HAP-1 (cell line): ENCODE measurements at places on chromosomes 6 and 20.

DNA sequence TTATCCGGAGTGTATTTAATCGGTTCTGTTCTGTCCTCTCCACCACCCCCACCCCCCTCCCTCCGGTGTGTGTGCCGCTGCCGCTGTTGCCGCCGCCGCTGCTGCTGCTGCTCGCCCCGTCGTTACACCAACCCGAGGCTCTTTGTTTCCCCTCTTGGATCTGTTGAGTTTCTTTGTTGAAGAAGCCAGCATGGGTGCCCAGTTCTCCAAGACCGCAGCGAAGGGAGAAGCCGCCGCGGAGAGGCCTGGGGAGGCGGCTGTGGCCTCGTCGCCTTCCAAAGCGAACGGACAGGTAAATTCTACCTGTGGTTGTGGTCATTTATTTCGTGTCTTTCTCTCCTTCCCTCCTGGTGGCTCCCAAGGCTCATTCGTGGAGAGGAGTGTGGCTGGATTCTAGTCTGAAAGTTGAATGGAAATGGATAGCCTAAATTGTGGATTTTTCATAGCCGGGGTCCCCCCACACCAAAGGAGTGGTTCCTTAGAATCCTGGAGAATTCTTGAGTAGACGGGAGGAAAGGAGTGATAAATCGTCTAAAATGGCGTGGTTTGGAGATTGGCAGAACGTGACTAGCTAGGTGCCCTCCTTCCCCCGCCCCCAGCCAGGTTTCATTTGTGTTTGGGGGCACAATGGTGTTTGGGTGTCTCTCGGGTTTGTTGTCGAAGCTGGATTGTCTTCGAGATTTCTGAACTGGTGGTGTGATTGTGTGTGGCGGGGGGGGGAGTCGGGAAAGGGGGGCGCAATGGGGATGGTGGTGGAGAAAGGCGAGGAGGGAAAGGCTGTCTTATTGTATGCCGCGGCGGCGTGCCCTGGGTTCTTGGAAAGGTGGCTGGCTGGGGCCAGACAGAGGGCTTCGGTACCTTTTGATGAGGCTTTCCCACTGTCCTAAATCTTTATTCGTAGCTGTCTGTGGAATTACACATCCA lies 673 bp downstream of the MARCKS start:
- DNase-seq: peak; percentile 38

- no peak for DNase-seq
Measured at GRCh38 chr6:112298021-112298745, 43.8 kb upstream of the LAMA4 start.

- no peak for DNase-seq
Measured at GRCh38 chr20:44504402-44505307, 17.2 kb downstream of the SERINC3 start.

DNA sequence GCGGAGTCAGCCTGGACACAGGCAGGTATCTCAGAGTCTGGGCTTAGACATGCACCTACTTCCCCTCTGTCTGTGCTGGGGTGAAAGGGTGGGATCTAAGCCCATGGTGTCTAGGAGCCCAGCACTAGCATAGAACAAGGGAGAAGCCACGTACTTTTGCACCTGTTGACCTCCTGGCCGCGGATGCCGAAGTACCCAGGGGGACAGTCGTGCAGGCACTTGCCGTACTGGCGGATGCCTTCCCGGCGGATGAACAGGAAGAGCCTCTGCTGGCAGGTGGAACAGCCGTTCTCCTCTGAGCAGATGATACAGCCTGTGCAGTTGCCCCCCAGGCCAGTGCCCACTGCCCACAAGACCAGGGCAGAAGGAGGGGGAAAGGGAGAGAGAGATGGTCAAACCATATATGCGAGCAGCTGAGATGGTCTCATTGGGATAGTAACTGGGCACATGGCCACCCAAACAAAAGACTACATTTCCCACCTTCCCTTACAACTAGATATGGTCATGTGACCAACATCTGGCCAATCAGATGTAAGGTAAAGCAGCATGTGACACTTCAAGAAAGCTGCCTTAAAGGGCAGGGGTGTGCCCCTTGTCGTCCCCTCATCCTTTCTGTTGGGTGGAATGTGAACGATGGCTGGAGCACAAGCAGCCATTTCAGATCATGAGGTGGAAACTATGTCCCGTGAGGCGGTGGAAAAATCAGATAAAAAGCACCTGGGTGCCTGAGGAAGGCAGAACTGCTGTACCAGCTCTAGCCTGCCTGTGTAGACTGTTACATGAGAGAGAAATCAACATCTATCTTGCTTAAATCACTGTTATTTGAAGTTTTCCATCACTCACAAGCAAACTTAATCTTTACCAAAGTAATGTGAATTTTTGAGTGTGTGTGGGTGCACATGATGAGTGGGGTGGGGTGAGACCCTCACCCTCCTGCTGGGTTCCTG lies 34.0 kb downstream of the RSPO4 start:
- DNase-seq: peak; percentile 35

DNA sequence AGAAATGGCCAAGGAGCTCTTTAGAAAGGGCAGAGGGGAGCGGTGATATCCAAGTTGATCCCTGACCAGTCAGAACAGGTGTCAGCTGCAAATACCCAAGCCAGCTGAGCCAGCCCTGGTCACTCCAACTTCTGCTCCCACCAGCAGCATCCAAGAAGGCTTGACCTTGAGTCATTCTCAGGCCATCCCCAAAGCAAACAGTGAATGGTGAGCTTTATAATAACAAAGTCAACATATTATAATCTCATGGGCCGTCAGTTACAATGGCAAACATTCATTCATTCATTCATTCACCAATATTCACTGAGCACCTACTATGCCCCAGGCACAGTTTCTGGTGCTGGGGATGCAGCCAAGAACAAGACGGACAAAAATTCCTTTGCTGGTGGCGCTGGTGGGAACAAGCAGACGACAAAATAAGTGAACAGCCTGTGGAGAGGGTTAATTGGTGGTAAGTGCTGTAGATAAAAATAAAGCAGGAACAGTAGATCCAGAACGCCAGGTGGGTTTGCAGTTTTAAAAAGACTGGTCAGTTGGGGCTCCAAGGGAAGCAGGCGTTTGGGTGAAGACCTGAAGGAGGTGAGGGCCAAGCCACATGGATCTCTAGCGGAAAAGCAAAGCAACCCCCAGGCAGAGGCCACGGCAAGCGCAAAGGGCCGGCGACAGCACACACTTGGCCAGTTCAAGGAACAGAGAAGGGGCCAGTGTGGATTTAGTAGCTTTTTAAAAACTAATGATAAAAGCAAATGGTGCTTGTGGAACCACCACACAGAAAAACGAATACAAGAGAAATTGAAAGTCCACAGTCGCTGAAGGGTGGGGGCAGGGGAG lies 131.8 kb upstream of the PTPN1 start:
- no peak for DNase-seq

GRCh38 chr6:33317419-33317668 lies 200 bp downstream of the ZBTB22 start:
- DNase-seq: no peak

- peak; percentile 81 for DNase-seq
Measured at GRCh38 chr6:2841264-2842138, at the start of gene SERPINB1. Gene SERPINB1, minus strand, starts transcription at chr6:2841863. Its CDS starts 1,277 bp downstream, at chr6:2840586.

DNA sequence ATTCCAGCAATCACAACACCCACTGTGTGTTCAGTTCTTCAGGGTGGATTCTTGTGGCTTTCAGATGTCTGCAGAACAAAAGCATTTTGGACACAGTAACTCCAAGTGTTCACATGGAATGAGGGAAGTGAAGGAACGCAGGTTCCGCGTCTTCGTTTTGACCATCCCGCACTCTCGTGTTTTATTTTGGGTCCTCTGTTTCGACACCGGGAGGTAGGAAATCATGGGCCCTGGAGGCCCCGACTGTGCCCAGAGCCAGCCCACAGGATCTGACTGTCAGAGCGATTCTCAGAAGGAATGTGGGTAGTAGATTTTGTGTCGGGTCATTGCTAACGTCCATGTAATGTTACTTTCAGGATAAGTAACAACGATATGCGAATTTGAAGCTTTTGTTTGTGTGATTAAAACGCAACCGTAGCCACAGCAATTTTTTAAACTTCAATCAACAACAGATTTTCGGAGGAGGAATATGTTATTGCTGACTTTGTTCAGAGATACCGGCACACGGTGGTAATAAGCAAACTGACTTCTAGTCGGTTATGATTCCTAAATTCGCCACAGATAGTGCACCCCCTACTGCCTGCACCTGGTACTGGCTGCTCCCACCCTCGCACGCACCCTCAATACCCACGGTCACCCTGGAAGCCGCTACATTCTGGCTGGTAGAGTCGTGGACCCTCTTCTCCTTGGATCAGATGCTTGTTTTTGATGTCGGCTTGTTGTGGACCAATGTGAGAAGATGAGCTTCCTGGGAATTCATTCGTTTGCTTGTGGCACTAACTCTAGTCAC lies 10.5 kb downstream of the NPEPL1 start:
- DNase-seq: no peak

- peak; percentile 8 for DNase-seq
Measured at GRCh38 chr6:165987483-165988301, 180.0 kb downstream of the TBXT start.

- no peak for DNase-seq
Measured at GRCh38 chr6:333379-334002, 41.2 kb downstream of the DUSP22 start.

DNA sequence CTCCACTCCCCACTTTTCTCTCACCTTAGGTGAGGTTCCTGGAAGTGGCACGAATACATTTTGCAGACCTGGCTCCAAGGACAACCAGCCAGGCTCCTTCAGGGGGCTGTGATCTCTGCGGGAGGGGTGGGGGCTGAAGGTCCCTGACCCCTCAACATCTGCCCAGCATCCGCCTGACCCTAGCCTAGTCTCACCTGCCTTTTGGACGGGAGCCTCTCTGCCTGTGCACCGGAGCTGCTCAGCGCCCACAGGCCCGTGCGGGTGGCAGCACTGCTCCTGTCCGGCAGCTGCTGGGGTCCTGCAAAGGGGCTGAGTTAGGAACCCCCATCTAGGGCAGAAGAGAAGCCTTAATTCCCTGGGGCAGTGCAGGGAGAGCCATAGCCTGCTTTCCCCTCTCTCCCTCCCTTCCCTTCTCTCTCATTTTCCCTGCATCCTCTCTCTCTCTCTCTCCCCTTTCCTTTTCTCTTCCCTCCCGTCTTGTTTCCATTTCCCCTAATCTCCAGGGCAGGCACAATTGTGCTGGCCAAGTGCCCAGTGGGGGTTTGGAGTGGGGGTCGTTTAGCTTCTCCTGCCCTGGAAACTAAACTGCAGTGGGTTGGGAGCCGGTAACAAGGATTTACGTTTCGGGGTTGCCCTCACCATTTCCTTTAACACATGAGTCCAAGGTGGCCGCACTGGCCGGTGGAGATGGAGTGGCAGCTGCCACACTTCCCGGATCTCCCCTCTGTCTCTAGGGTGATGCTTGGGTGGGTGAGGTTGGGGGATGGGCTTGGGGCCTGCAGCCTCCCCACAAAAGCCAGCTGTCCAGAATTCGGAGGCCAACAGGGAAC lies 54.1 kb downstream of the CTCFL start:
- DNase-seq: no peak

- no peak for DNase-seq
Measured at GRCh38 chr6:169935348-169935718, 183.9 kb downstream of the ERMARD start.

- DNase-seq: no peak
Measured at GRCh38 chr6:105507811-105508210, 104.9 kb upstream of the PREP start.

DNA sequence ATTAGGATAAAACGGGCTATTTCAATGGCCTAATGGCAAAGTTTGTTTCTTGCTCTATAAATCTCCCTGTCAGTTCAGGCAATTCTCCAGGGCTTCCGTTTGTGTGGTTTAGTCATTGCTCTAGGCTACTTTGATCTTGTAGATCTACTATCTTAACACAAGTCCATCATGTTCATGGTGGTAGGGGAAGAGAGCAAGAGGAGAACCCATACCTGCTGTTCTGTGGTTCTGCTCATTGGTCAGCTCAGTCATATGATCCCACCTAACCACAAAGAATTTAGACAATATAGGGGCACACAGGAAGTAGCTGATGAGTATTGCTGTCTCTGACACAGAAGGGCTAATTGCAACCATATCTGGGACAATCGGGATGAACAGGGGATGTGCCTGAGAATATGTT lies 4.9 kb upstream of the DEK start:
- no peak for DNase-seq

- DNase-seq: no peak
Measured at GRCh38 chr6:41929924-41930323, 8.6 kb downstream of the BYSL start.

- DNase-seq: no peak
Measured at GRCh38 chr20:61580958-61581824, 329.1 kb downstream of the CDH4 start.

DNA sequence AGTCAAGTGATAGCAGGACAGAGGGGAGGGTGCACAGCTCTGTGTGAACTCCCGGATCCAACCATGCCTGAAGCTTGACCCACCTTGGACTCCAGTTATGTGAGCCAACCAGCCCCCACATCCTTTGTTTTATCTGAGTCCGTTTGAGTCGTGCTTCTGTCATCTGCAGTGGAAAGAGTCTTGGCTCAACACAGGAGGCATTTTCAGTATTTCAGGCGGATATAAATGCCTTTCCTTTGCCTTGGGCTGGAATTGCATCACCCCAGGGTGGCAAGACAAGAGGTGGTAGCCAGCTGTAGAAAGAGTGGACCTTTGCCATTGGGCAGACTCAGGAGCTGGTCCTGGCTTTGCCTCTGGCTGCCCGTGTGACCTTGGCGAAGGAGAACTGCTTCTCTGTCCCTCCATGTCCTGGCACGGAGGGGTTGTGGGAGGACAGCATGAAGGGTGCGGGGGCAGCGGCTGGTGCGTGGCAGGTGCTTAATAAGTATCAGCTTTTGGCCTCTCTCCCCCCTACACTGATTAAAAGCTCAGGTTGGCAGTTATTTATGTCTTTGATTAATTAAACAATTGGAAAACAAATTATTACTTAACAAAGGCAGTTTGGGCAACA lies 42.6 kb upstream of the APCDD1L start:
- DNase-seq: no peak

DNA sequence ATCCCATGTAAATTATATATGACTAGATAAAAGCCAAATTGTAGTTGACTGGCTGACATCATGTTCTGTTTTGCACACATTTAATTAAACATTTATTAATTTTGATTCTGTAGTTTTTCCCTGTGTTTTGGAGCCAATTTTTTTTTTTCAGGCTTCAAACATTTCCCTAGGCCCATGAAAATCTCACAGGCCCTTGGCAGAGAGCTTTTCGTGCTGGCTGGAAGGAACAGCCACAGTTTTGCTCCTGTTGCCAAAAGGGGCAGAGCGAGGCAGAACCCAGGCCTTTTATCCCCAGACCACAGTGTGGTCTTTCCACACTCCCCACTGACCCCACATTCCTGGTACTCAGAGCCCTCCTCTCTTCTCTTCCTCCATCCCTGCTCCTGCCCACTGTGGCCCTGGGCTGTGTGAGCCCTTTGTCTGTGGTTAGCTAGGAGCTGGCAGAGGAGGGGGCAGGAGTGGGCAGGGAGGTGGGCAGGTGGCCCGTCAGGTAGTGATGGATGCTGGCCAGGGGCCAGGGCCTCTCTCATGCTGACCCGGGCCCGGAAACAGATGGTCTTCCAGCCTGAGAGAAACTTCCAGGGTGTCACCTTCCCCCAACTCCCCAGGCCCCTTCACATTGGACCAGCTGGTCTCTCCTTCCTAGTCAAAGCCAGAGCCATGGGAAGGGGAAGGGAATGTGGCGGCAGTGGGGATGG lies 19.4 kb upstream of the CCM2L start:
- DNase-seq: no peak

DNA sequence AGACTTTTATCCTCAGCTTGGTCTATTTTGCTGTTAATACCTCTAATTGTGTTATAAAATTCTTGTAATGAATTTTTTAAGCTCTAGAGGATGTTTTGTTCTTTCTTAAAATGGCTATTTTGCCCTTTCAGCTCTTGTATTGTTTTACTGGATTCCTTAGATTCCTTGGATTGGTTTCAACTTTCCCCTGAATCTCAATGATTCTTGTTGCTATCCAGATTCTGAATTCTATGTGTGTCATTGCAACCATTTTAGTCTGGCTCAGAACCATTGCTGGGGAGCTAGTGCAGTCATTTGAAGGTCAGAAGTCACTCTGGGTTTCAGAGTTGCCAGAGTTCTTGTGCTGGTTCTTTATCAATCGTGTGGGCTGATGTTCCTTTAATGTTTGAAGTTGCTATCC lies 37.1 kb downstream of the OTOR start:
- peak; percentile 29 for DNase-seq
